ENCODE measurements at places on chromosomes 11 and 22. TPM values are rescaled to one million over a fixed set of nuclear protein-coding genes. Genes with fewer than 3 reads are reported as not detected.

DNA sequence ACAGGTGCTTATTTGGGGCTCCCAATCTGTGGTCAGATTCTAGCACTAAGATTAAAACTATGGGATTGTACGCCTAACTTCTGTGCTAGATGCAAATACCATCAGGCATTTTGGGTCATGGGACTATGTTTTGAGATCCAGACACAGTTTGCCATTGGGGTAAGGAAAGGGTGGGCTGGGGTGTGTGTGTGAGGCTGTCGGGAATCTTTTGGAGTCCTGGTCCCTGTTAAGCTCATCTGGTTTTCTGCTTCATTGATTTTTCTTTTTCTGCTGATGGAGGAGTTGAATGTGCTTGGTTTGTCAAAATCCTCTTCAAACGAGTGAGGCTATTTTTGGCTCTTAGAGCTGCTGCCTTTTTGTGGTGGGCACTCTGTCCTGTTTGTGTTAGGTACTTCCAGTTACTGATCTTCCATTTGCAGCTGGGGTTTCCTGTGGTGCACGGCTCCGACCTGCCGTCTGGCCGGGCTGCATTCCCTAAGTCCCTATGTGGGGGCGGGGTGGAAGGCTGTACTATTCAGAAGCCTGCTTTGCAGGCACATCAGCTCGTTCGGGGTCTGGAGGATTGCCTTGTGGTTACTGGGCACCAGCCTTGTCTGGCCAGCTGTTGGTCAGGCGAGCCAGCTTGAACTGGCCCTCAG is 2.9 kb downstream of the BCR start:
- DNase-seq, result peak; percentile 75

The SUSD2 gene
- not detected for total RNA-seq

The SLC1A2 gene
- total RNA-seq, result 1.2 TPM

The KDM4D gene
- total RNA-seq, result 1.4 TPM

The KLHL35 gene
- total RNA-seq, result 13.0 TPM

Data from GM23248 (cell line).